Activated B cell treated with CpG ODN at 0.5 μM for 24 hours (primary cell): ENCODE measurements at places on chromosomes 13 and 19.

DNA sequence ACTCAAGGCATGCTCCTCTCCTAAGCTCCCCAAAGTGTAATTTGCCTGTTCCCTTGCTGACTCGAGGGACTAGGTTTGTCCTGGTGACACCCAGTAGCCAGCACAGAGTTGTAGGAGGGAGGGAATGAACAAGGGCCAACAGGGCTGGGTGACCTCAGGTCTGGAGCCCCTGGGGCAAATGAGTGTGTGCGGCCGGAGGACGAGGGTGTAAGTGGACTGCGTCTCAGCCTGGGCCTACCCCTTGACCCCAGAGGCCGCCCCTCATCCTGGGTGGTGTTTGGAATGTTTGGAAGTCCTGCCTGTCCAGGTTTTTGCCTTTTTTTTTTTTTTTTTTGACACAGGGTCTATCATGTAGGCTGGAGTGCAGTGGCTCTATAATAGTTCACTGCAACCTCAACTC is 1.3 kb upstream of the ZNF653 start:
- DNase-seq = no peak

DNA sequence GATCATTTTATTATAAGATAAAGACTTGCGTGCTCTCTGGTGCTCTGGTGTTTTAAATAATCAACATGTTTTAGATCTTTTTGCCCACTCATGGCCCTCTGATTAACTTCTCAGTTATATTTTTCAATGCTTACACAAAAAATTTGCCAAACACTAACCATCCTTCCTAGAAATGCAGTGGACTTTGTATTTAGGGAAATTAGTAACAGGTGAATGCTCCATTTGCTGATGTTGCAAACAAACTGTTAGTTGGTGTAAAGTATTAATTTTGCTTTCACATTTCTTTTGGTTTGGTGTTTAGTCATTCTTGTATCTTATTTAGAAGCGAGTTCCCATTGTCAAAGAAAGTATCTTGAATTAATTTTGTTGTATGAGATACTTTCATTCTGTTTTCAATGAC is 2.7 kb downstream of the KL start:
- DNase-seq = no peak

- no peak for DNase-seq
Observed at GRCh38 chr19:2327773-2328400, 499 bp downstream of the LSM7 start.

- no peak for DNase-seq
Observed at GRCh38 chr13:100883453-100883852, 208.9 kb upstream of the TMTC4 start.

DNA sequence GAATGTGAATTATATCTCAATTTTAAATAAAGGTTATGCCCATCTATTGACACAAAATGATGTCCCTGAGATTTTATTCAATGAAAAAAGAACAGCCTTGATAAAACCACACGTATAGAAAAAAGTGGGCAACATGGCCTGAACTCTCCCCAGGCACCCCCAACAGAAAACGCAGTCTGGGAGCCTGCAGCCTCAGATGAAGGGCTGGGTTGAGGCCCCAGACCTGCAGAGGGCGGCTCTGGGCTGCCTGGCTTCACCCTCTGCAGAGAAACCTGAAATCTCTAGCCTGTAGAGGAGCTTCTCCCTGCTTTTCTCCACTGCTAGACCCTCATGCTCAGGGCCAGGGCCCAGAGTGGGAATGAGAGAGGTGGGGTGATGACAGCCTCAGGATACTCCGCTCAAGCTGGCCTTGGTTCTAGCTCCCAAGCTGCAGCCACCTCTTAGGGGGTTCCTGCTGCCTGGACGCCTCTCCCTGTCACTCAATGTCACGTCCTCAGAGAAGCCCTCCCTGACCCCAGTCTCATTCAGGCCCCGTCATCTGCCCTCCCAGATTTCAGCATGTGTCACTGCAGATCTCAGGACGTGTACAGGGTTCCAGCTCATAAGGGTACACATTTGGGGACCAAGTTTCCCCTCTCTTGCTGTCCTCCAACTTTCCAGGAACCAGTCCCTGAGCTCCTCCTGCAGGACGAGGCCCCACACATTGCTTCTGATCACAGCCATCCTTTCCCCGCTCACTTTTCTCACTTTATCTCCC is 1.8 kb downstream of the MBD3 start:
- no peak for DNase-seq

DNA sequence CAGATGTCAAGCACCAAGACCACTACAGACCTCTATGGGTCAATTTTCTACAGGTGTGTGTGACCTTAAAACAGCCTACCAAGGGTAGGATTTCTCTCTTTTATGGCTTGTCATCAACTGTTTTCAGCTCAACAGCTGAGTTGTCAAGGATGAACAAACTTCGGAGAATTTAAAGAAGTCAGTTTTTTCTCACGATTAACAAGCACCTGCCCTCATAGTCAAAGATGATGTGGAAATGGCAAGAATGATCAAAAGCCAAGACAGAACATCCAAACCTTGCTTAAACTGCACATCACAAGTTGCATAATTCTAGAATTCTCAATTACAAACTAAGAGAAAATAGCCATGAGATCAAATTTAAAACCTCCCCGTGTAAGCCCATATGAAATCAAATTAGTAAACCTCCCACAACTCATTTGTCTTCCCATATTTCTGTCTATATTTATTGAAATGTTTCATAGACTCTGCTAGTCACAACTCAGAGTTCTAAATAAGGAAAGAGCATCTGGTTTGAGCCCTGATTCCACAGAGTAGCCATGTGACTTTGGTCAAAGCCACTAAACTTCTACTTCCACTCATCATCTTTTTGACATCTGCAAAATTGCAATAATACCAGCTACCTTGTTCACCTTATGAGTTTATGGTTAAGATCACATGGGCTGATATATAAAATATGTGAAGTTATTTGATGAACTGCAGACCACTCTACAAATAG is 521.5 kb upstream of the HTR2A start:
- DNase-seq = no peak

- no peak for DNase-seq
Observed at GRCh38 chr19:15330801-15331418, 1.4 kb downstream of the BRD4 start.
